IPS-NIHi11 (cell line): ENCODE measurements at places on chromosomes 1 and 21.

DNA sequence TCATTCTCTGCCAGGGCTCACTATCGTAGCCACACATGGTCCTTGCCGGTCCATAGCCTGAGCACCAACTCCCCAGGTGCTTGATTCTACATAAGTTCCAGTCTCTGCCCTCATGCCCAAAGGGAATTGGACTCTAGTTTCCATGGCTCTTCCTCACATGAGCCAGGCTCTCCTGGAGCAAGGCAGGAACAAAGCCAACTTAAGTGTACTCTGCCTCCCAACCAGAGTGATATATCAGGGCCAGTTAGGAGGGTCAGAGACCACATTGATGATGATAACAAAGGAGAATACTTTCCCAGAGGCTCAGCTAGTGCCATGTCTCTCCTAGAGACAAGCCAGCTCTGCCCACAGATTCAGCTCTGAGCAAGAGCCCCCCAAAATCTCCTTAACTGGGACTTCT, 70.9 kb downstream of the ERI3 start:
- no peak for DNase-seq

DNA sequence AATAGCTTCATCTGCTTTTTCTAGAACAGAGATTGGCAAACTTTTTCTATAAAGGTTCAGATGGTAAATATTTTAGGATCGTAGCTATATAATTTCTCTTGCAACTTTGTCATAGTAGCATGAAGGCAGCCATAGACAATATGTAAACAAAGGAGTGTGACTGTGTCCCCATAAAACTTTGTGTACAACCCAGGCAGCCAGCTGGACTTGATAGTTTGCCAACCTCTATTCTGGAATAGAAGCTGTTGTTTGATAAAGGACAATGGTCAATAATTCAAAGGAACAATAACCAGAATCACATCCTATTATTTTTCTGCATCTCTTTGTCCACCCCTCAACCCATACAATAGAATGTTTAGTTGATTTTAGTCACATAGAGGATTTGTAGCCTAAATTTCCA, 286.7 kb downstream of the LMX1A start:
- no peak for DNase-seq

DNA sequence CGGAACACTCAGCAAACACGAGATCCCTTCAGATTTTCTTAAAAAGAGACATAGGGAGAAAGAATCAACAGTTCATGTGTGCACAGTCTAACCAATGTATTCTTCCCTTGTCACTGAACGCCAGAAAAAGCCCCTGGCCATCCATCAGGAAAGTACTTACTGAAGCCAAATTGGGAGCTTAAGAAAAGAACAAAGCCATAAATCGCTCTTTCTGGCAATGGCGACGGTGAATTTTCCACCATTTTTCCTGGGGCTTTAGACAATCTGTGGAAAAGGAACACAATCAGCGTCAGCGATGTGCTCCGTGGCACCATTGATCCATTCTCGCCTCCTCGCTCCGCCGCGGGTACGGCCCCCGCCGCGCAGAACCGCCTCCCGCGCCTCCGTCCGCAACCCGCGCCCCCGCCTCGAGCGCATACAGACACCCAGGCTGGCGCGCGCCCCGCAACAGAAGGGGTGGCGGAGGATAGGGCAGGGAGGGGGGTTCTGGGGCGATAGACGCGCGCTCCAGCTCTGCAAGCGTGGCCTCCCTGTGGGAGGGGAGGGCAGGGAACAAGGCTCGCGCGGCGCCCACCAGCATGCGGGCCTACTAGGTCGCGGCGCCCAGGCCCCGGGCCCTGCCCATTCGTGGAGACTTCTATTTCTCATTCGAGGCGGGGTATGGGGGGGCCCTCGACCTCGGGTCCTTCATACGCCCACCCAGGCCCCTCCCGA, 440 bp downstream of the PIGP start:
- peak; percentile 66 for DNase-seq

GRCh38 chr1:76786222-76786621, 81.1 kb upstream of the ST6GALNAC5 start:
- no peak for DNase-seq

DNA sequence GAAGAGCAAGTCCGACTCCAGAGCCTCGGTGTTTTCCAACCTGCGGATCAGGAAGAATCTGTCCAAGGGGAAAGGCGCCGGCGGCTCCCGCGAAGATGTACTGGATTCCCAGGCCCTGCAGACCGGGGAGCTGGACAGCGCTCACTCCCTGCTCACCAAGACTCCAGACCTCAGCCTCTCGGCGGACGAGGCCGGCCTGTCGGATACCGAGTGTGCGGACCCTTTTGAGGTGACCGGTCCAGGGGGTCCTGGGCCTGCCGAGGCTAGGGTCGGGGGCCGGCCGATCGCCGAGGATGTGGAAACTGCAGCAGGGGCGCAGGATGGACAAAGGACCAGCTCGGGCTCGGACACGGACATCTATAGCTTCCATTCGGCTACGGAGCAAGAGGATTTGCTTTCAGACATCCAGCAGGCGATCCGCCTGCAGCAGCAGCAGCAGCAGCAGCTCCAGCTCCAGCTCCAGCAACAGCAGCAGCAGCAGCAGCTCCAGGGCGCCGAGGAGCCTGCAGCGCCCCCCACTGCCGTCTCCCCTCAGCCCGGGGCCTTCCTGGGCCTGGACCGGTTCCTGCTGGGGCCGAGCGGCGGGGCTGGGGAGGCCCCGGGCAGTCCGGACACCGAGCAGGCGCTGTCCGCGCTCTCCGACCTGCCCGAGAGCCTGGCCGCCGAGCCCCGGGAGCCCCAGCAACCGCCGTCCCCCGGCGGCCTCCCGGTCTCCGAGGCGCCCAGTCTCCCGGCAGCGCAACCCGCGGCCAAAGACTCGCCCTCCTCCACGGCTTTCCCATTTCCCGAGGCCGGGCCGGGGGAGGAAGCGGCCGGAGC, 827 bp downstream of the FMN2 start:
- DNase-seq, result peak; percentile 62

DNA sequence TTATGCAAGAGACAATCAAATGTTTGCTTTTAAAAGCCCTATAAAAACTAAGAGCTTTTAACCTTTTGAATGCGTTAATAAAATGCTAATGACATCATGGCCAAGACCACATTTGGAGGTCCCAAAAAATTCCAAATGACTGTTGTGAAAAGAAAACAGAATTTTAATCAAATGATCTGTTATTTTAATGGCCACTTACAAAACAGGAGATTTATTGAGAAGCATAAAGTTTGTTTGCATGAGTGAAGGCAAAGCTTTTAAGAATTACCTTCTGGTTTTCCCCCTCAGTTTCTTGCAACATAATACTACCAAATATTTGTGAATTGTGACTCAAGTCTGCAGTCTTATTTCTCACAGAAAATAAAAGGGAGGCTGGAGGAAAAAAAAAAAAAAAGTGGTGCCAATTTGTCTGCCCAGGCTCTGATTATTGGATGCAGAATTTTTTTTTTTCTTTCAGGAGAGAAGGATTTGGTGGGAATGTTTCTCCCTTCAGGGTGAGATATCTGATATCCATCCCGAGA, 60.7 kb downstream of the GORAB start:
- no peak for DNase-seq

- DNase-seq, result peak; percentile 56
These were observed 11.5 kb downstream of the LRRN2 start for GRCh38 chr1:204673909-204674649.

DNA sequence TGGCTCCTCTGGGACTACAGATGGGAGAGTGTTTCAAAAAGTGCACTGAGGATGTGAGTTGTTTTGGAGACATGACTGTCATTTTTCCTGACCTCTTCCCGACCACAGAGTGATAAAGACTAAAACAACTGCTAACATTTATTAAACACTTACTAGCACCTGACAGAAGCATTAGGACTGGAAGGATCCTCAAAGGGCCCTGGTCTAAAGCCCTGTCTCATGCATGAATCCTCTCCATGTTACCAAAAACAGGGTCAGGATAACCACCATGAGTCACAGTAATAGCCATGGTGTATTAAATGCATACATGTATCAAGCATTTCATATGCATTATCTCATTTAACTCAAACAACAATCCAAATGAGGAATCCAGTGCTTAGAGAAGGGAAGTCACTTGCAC, 11.5 kb downstream of the CYB5RL start:
- DNase-seq, result no peak

DNA sequence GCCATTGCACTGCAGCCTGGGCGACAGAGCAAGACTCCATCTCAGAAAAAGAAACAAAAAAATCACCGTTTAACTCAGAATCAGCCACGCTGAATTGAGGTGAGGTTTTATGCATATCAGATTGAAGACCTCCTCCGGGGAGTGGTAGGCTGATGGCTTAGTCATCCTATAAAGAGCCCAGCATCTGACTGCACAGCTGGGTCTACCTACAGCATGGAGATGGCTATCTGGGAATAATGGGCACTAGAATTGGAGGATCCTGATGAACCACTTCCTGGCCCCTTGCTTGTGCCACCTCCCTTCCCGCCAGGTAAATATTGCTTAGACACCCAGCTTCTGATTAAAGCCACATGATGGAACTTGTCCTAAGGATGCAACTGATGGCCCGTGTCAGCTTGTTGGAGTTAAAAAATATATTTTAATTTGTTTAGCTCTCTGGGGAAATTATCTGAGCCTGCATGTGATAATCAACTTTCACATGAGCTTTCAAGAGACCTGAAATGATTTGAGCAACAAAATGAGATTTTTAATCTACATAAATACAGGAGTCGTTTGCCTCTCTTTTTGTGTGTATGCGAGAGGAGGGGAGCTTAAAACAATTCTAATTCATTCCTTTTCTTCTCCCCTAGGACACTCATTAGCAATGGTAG, 157.2 kb downstream of the KIF26B start:
- DNase-seq, result no peak

DNA sequence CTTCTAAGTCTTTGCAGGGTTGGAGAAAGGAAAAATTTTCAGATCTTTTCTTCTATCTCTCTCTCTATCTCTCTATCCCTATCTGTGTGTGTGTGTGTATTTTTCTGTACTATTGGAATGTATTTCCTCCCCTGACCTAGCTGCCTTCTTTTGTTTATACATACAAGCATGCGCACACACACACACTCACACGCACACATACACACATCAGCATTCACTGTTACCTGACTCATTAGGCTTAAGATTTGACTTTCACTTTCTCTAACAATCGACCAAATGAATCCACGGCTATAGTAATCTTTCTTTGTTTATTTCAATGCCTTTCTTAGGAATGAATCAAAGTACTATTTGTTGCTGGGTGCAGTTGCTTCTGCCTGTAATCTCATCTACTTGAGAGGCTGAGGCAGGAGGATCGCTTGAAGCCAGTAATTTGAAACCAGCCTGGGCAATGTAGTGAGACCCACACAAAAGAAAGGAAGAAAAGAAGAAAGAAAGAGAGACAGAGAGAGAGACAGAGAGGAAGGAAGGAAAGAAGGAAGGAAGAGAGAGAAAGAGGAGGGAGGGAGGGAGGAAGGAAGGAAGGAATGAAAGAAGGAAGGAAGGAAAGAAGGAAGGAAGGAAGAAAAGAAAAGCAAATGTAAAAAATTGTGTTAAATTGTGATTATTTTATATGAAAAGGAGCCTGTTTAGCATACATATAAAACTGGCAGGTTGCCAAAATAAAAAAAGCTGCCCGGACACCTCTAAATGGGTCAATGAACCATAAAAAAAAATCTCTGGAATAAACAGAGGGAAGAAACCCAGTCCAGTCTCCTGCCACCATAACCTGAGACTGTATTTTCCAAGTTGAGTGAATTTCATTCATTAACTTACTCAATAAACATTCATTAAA, 206.8 kb downstream of the ZNF326 start:
- no peak for DNase-seq

GRCh38 chr1:185341196-185341781, 24.2 kb upstream of the IVNS1ABP start:
- DNase-seq, result no peak

GRCh38 chr1:230248889-230249270, 177.3 kb downstream of the PGBD5 start:
- no peak for DNase-seq

- no peak for DNase-seq
These were observed 177.2 kb upstream of the C8B start for GRCh38 chr1:57142999-57143398.
